ENCODE measurements at places on chromosomes 2 and 18.
A peak's percentile ranks its signal among the peaks of the same experiment; 100 is the strongest.

DNA sequence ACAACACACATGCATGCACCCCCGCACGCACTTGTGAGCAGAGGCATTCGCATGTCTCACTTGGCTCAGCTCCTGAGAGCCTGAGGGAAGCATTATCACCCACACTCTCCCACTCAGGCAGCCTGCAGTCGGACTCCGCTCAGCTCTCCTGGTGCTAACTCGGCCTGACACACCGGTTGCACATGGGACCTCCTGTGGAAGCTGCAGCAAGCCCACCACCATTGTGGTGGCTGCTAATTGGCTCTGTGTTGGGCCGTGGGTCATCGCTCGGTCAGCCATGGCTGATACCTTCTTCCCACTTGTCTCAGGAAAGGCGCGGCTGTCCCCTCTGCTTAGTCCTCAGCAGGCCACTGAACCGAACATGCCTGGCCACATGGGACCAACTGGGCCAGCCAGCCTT is 13.7 kb upstream of the TEX261 start:
- no peak for DNase-seq

DNA sequence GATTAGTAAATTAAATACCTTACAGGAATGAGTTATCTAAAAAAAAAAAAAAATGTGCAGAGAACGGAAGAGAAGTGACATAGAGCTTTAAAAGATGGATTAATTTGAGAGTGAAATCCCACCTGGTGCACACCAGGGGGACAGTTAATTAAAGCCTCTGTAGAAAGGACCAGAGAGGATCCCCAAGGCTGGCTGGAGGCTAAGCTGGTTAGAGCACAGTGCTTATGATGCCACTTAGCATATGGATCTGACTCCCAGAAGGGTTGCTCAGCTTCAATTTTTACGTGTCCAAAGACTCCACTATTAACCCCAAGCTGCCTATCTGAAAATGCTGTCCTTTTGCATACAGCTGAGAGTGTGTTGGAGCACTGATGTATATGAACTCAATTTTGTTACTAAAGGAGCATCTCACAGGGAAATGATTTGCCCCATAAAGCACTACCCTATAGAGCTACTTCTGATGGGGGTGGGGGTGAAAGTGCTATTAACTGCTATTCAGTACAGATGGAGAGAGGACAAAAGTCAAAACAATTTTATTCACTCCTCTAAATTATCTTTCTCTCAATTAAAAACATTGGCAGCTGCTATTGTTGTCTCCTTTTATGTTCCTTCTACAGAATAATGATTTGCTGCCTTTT is 15.2 kb upstream of the SLC8A1 start:
- DNase-seq: no peak

DNA sequence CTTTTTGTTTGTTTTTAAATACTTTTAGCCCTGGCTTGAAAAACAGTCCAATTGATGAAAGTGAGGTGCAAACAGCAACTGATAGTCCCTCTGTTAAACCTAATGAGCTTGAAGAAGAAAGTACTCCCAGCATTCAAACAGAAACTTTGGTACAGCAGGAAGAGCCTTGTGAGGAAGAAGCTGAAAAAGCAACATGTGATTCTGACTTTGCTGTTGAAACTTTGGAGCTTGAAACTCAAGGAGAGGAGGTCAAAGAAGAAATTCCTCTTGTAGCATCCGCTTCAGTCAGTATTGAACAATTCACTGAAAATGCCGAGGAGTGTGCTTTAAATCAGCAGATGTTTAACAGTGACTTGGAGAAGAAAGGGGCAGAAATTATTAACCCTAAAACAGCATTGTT is 30.6 kb upstream of the DYSF start:
- no peak for DNase-seq

DNA sequence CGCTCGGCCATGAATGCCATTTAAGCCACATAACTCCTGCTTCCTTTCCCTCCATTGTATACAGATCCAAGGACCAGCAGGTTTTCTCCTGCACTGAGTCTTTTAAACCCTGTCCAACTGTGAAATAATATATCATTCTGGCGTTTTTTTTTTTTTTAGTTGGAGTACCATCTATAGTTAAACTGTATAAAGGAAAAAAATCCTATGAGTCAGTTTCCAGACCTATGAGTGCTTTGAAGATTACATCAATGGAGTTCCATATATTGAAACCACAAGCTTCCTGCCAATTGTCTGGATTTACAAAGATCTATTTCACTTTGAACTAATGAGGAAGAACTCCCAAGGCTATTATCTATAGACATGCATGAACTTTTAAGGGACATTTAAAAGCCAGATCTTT is 2.4 kb upstream of the MALT1 start:
- DNase-seq: no peak

- no peak for DNase-seq
Observed at GRCh38 chr2:143435131-143435530, 305.9 kb downstream of the ARHGAP15 start.

GRCh38 chr18:26091047-26091630 is 726 bp upstream of the SS18 start:
- no peak for DNase-seq

DNA sequence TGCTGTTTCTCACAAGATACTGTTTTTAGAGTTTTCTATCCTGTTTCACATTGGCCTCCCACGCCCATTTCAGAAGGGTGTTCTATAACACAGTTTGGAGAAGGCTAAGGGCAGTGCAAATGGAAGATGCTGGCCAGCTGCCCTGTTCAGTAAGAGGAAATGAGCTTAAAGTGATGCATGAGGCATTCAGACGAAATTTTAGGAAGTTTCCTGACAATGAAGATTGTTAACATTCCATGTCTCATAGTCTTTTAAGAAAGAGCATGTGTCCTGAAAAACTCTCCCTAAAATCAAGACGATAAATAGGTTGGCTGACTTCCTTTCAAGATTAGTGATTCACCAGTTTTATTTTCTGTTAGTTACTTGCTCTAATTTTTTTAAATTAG is 484.2 kb upstream of the NRP2 start:
- DNase-seq: no peak

- no peak for DNase-seq
Observed at GRCh38 chr2:130928385-130928784, 91.7 kb downstream of the ARHGEF4 start.

DNA sequence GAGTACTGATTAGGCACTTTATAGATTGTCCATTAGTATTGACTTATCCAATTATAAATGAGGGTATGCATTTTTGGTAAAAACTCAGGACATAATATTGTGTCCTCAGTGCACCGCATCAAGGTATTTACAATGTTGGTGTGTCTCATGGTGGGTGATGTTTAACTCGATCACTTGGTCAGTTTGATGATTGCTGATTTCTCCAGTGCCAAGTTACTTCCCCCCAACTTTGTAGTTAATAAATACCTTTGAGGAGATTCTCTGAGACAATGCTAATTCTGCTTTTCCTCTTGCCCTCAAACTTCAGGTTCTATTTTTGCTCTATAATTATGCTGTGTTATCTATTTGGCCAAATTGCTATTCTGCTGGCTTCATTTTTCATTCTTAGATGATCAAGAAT is 28.2 kb upstream of the SERPINB7 start:
- no peak for DNase-seq

- no peak for DNase-seq
Observed at GRCh38 chr18:26656944-26657536, 108.7 kb upstream of the KCTD1 start.

GRCh38 chr2:107419191-107419590 is 407.5 kb upstream of the RGPD4 start:
- DNase-seq: no peak

DNA sequence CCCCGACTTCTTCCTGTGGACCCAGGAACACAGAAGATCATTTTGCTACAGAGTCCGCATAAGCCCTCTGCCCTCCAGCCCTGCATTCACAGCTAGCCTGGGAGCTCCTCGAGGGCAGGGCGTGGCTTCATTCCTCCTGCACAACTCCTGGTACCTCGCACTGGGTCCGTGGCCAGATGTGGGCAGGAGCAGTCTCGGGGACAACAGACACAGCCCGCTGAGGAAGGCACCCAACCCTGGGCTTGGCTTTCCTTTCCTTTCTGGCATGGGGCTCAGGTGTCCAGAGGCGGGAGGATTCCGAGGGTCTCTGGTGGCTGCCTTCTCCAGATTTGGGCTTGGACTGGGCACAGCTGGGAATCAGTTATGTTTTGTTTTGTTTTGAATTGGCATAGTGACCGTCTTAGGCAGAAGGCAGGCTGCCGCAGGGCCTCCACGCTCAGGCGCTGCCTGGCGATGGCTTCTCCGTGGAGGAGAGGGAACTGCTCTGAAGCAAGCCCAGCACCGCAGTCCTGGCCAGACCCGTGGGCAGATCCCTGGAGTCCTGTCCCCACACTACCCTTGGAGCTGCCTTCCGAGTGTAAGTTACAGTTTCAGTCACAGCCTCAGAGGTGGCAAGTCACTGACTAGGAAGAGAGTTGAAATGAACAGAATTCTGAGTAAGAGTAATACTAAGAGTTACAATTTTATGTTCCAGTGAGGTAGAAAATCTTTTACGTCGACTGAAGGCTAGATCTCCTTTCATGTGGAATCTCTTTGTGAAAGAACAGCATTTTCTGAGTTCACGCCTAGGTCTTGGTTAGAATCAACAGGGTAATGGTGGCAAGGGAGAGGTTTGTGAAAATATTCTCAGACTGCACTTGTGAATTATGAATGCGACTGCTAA is 47.9 kb downstream of the LDLRAD4 start:
- no peak for DNase-seq

DNA sequence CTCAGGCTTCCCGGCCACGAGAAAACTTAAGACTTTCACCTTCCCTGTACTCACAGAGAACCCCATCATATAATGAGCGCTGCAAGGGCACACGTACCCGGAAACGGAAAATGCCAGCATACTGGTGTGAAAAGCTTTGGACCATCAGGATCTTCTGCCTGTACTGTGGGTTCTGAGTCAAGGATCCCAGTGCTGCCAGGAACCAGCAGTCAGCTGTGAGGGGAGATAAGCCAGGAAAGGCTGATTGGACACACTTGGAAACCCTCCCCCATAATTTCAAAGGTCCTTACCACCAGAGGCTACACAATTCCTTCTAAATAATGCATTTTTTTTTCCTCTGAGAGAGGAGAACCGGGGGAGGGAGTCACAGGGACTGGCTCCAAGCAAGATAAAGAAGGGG is 31.4 kb downstream of the CAPN13 start:
- no peak for DNase-seq

GRCh38 chr2:207987025-207987716 is 38.2 kb downstream of the PLEKHM3 start:
- DNase-seq: no peak

GRCh38 chr2:135473567-135473966 is 57.5 kb downstream of the ZRANB3 start:
- DNase-seq: peak; percentile 7

DNA sequence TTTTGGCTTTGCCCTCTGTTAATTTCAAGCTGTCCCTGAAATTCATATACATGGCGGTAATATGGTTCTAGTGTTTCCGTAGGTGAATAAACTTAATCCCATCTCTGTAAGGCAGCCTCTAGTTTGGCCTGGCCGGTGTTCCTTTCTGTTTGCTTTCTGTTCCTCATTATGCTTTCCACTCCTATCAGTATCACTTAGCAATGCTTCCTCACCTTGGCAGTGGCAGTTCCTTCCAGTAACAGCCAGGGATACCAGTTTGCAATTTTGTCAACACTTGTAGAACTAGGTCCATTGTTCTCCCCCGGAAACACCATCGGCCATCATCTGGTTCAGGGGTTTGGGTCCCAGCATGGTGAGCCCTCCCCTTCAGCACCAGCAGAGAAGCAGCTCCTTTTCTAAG is 18.2 kb upstream of the TNP1 start:
- DNase-seq: no peak

GRCh38 chr18:22409445-22409844 is 8.3 kb downstream of the CTAGE1 start:
- no peak for DNase-seq

GRCh38 chr2:16247326-16248122 is 307.2 kb downstream of the MYCN start:
- no peak for DNase-seq

DNA sequence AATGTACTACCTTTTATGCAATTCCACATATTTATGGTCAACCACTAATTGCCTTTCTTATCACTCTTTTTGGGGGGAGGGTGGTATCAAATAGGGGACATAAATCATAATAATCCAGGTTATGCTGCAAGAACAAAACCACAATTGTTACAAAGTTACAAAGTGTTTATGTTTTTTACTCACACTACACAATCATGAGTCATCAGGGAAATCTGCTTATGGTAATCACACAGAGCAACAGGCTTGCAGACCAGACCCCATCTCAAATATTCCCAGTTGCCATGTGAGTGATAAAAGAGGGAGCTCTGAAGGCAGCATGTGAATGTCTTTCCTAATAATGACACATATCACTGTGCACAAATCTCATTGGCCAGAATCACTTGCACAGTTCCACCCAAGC is 304.7 kb upstream of the TMEFF2 start:
- DNase-seq: no peak

DNA sequence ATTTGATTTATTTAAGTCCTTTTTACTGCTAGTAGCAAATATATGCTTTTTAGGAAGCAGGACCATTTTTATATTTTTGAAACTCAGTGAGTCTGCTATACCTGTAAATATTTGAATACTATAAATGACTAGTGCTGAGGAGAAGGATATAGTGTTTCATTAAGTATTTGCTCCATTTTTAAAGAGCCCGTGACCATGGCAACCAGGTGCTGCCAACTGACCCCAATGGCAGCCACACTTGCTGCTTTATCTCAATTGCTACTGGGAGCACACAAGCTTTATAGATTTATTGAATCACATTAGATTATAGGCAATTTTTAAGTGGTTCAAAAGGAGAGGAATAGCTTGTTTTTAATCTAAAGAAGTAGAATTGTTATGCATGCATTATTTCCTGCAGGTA is 142.0 kb downstream of the SCG2 start:
- no peak for DNase-seq

GRCh38 chr2:215347878-215348277 is 36.0 kb downstream of the ATIC start:
- DNase-seq: no peak

DNA sequence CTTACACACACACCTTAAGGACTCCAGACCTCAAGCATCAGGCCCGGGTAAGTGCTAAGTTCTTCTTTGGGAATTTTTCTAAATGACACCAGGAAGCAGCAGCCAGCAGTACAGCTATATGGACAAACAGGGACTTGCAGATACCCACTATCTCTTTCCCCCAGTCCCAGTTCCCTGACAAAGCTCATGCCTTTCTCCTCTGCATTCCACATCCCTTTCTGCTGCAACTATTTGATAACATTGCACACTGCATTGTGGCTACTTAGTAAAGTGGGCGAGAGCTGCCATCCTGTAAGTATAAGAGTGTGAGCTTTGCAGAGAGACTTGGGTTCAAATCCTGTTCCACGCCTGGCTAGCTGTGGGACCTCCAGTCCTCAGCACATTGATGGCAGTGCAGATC is 14.0 kb upstream of the CD226 start:
- DNase-seq: no peak

GRCh38 chr18:55775972-55776371 is 188.0 kb upstream of the TCF4 start:
- DNase-seq: no peak

- DNase-seq: no peak
Observed at GRCh38 chr2:120526997-120527945, 181.3 kb downstream of the INHBB start.

DNA sequence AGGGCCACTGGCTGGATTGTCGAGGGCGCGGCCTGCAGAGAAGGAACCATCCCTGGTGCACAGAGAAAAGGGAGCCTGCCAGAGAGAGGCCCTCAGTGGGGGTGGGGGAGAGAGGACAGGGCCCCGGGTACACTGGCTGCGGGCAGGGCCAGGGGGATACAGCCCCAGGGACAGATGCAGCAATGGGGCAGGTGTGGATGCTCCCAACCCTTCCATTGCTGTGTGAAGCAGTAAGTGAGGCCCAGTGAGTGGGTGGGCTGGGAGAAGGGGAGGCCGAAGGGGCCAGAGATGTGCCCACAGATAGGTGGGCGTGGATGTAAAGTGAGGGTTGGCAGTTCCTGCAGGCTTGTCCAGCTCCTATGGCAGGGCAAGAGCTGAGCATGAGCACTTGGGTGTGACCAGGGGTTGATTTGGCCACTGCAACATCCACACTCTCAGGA is 7.4 kb downstream of the AGXT start:
- DNase-seq: no peak

Measured in stimulated activated CD4-positive, alpha-beta T cell treated with anti-CD3 and anti-CD28 coated beads, Interleukin-1b, Interleukin-23, amount 100 ng/mL, for 4 hours (primary cell).